ENCODE measurements at places on chromosomes 1 and 21.

DNA sequence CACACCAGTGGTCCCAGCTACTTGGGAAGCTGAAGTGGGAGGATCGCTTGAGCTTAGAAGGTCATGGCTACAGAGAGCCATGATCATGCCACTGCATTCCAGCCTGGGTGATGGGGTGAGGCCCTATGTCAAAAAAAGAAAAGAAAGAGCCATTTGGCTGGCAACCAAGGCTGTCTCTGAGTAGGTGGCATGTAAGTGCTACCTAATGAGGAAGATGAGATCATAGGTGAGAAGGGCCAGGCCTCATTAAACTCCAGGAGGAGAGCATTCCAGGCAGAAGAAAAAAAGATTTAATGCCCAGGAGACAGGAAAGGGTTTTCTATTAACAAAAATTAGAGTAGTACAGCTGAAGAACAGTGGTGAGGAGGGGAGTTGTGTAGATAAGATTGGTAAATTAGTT is 103.4 kb upstream of the ZNF678 start:
- no peak for DNase-seq

- DNase-seq = no peak
Observed at GRCh38 chr1:9331558-9332346, 39.1 kb downstream of the SPSB1 start.

DNA sequence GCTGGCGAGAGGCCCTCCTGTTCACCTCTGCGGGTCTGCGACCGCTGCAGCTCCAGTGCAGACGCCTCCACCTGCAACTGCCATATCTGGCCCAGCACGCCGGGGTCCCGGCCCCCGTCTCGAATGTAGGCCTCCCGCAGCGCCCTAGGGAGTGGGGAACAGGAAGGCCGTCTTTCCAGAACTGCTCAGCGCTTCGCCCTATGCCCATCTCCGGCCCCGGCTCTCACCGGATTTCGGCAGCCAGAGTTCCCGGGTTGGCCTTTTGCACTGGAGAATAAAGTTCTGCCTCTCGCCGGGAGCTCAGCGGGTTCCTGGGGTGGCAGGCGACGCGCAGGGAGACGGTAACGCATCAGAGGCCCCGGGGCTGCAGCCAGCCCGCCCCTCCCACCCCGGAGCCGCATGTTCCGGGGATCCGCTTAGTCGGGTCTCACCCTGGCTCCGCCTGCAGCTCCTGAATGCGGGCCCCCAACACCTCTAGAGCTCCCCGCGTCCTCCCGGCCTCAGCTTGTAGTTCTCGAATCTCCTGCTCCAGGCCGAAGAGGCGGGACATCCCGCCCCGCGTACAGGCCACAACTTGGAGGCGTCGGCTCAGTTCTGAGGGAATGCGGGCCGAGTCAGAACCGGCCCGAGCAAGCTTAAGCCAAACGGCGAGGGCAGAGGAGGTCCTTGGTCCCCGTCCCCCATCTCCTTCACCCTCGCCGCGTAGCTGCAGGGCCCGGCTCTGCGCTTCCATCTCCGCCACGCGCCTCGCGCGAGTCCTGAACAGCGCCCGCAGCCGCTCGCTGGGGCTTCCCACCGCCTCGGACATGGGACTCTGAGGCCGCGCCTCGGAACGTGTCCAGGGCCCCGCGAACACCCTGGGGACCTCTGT is 1.1 kb downstream of the CCDC17 start:
- DNase-seq = no peak

GRCh38 chr1:1118011-1118875 is 2.4 kb upstream of the C1orf159 start:
- no peak for DNase-seq

- DNase-seq = no peak
Observed at GRCh38 chr1:216258856-216259255, 164.4 kb downstream of the USH2A start.

- no peak for DNase-seq
Observed at GRCh38 chr1:28895896-28896608, 18.3 kb upstream of the EPB41 start.

DNA sequence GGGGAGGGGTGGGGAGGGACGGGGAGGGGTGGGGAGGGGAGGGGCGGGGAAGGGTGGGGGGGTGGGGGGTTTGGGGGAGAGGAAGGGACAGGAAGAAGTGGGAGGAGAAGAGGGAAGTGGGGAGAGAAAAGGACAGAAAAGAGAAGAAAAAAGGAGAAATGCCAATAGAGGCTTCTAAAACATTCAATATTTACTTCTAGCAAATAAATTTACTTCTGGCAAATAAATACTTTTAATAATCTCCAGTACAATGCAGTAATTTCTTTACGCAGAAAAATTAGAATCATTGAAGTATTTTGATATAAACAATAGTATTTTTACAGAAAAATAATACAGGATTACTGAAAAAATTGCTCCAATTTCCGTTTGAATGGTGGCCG is 9.4 kb upstream of the GPR161 start:
- DNase-seq = no peak

- no peak for DNase-seq
Observed at GRCh38 chr1:106925750-106926149, 130.7 kb upstream of the PRMT6 start.

Data from globus pallidus (tissue), 1 donor.